ENCODE measurements at places on chromosomes 5 and 9. TPM values are rescaled to one million over a fixed set of nuclear protein-coding genes. Genes with fewer than 3 reads are reported as not detected.
A peak's percentile ranks its signal among the peaks of the same experiment; 100 is the strongest.

DNA sequence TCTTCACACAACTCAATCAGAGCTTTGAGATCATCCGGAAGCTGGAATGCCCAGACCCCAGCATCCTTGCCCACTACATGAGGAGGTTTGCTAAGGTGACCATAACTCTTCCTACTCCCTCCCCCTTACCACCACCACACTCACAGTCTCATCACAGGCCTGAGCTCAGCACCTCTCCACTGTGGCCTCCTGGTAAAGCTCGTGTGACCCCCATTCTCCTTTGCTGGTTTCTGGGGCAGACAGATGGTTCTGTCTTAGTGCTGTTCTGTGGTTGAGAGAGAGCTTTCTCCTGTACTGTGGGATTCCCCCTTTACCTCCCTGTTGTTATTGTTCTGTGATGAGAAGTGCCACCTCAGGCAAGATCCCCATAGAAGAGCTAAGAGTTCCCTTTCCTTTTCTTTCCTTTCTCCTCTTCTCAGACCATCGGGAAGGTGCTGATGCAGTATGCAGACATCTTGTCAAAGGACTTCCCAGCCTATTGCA lies 92.7 kb upstream of the RUSC2 start:
- H3K36me3 ChIP-seq = peaks cover 24% of the 10 kb centered on the region
- H3K4me1 ChIP-seq = no peaks in the 10 kb centered on the region
- no peak for DNase-seq
- no peak overlapping the region for H3K4me3 ChIP-seq
- H3K27me3 ChIP-seq = no peaks in the 10 kb centered on the region

DNA sequence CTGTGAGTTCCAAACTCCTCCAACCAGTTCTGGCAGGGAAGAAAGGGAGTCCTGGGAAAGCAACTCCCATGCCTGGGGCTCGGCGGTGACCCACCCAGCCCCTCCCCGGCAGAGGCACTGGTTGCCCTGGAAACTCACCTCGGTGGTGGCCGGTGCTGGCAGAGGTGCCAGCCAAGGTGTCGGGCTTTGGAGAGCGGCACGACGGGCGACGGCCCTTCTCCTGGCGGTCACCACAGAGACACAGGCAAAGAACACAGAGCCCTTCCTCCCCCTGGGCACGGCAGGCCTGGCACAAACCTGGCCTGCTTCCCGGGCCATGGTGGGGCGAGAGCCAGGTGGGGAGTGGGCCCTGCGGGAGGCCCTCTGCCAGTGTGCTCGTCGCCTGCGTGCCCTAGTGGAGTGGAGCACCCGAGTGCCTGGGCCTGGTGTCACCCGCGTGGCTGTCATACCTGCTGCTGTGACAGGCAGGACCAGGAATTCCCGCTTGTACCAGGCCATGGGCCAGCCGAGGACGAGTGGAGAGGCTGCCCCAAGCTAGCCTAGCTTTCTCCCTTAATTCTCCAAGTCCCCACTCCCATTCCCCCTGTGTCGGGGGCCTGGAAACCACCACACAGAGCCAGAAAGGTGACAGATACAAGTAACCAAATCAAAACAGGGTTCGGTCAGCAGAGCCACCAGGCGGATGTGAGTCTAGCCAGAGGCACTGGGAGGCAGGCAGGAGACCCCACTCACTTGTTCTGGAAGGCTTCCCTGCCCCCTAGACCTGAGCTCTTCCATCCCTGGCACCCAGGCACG lies 8.2 kb upstream of the RALGDS start:
- DNase-seq = no peak
- H3K27me3 ChIP-seq = no peaks in the 10 kb centered on the region
- H3K36me3 ChIP-seq = no peaks in the 10 kb centered on the region
- peaks cover 66% of the 10 kb centered on the region for H3K4me1 ChIP-seq
- H3K4me3 ChIP-seq = no peak overlapping the region

- no peaks in the 10 kb centered on the region for H3K4me1 ChIP-seq
- H3K4me3 ChIP-seq = no peak overlapping the region
- H3K27me3 ChIP-seq = no peaks in the 10 kb centered on the region
These were observed 18.2 kb downstream of the HMGCR start for GRCh38 chr5:75355236-75355635.

The PCDHGA4 gene
- 6.7 TPM for total RNA-seq

DNA sequence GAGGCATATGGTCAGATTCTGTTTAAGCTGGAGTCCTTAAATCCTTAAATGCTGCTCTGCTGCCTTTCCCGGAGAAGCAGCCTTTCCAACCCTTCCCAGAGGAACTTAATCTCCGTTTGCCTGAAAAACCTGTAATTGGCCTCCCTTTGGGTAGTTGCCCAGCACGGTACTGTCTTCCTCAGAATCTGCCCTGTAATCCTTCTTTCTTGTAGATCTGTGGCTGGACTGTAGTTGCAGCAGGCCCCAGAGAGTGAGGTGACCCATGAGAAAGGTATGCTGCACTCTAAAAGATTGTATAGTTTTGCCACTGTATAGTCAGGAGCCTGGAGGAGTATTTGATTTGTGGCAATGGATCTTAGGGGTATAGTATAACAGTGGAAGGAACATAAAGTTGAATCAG lies 11.7 kb downstream of the SPIN1 start:
- no peaks in the 10 kb centered on the region for H3K27me3 ChIP-seq
- no peak overlapping the region for H3K4me3 ChIP-seq
- peaks cover 11% of the 10 kb centered on the region for H3K4me1 ChIP-seq
- no peaks in the 10 kb centered on the region for H3K36me3 ChIP-seq
- DNase-seq = no peak

The TLR4 gene
- 5.2 TPM for total RNA-seq

DNA sequence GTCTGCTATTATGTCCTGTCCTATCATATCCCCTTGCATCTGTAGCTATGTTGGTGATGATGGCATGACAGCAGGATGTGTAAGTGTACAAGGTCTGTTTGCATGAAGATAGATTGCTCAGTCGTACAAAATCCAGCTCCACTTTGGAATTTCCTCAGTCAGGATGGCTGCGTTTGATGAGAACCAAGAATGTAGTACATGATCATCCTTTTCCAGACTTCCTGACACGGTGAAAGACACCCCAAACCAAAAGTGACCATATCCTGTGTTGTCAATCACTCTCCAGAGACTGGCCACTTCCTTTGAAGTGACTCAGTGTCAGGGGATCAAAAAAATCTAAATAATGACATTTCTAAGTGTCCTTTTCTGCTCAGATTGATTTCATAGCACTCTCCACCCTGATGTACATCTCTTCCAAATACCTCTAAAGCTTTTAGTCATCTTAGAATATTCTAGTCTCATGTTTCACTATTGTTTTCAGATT lies 213.4 kb downstream of the PLK2 start:
- no peaks in the 10 kb centered on the region for H3K4me1 ChIP-seq
- no peaks in the 10 kb centered on the region for H3K27me3 ChIP-seq
- no peaks in the 10 kb centered on the region for H3K36me3 ChIP-seq
- H3K4me3 ChIP-seq = no peak overlapping the region
- no peak for DNase-seq
- H3K27ac ChIP-seq = no peak overlapping the region

The ZDHHC11 gene
- total RNA-seq = 4.7 TPM

The NRG2 gene
- 5.6 TPM for total RNA-seq

- no peak overlapping the region for H3K27ac ChIP-seq
- H3K4me3 ChIP-seq = no peak overlapping the region
- H3K27me3 ChIP-seq = no peaks in the 10 kb centered on the region
- H3K4me1 ChIP-seq = no peaks in the 10 kb centered on the region
These were observed 17.7 kb downstream of the PLGRKT start for GRCh38 chr9:5419987-5420386.

DNA sequence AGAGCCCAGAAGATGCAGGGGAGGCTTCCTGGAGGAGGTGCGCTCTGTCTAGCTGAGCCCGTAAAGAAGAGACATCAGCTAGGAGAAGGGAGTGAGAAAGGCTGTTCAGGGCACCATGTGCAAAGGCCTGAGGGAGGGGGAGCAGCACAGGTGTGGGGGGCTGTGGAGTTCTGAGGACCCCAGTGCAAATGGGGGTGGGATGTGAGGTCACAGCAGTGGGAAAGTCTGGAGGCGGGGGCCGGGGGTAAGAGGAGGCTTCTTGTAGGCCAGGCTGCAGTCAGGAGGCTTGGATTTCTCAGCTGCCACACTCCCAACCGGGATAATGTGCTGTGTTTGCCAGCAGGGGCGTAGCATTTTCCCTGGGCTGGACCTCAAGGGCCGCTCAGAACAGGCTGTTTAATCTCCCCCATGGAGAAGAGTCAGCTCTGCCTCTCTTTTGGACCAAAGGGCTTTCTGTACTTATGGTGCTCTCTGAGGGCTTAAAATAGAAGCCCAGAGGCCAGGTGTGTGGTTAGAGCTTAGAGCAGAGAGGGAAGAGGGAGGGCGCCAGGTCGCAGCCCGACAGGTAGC lies 5.7 kb downstream of the NEURL1B start:
- DNase-seq = no peak
- no peak overlapping the region for H3K4me3 ChIP-seq
- H3K27me3 ChIP-seq = no peaks in the 10 kb centered on the region
- no peaks in the 10 kb centered on the region for H3K36me3 ChIP-seq
- peaks cover 2% of the 10 kb centered on the region for H3K4me1 ChIP-seq

GRCh38 chr9:136482046-136482792 lies 621 bp downstream of the SEC16A start:
- peak overlapping the region; percentile 29 for H3K4me3 ChIP-seq
- H3K27me3 ChIP-seq = no peaks in the 10 kb centered on the region
- DNase-seq = peak; percentile 43

DNA sequence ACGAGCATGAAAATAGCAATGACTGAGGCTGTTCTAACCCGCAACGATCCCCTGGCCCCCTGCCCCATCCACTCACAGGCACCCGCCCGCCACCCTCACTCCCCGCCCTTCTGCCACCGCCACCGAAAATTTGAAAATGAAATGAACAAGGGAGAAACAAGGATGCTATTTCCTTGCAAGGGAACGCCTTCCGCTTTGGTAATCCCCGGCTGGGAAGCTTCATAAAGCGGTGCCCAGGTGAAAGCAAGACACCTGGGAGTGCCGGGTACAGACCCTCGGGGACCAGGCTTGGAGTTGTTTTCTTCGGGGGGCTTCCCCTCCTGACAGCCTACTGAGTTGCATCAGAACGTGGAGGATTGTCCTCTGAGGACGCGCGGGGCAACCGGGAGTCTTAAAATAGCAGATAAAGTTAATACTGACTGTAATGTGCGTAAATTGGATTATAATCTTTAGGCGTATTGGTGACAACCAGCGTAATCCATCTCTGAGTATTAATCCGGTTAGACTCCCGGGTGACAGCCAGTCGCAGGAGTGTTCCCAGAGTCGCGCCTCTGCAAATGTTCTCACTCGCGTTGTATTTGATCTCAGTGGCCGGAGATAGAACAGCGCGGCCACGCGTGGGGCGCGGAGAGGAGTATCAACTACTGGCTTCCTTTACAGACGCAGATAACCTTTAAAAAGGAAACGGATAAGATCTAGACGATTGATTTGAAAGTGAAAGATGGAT lies 885 bp upstream of the MLLT3 start:
- H3K27me3 ChIP-seq = no peaks in the 10 kb centered on the region
- H3K27ac ChIP-seq = no peak overlapping the region
- DNase-seq = peak; percentile 14

The SIGMAR1 gene
- 26.7 TPM for total RNA-seq

The FSTL4 gene
- total RNA-seq = 0.26 TPM

The CACNA1B gene
- total RNA-seq = 0.26 TPM

DNA sequence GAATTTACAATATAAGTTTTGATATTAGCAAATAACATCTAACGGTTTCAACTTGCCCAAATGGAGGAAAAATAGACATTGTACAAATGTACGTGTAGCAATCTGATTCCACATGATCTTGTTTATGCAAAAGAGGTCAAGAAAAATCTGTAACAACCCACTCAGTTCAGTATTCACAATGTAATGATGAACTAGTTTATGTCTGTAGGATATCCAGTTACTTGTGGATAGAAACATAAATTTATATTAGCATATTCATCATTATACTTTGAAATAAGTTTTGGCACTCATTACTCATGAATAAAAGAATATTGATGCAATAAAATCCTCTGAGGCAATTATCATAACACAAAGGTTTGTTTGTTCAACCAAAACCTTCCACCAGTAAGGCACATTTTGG lies 28.1 kb downstream of the PLK2 start:
- no peaks in the 10 kb centered on the region for H3K4me1 ChIP-seq
- no peak overlapping the region for H3K4me3 ChIP-seq
- H3K27me3 ChIP-seq = no peaks in the 10 kb centered on the region
- no peak for DNase-seq
- no peaks in the 10 kb centered on the region for H3K36me3 ChIP-seq

DNA sequence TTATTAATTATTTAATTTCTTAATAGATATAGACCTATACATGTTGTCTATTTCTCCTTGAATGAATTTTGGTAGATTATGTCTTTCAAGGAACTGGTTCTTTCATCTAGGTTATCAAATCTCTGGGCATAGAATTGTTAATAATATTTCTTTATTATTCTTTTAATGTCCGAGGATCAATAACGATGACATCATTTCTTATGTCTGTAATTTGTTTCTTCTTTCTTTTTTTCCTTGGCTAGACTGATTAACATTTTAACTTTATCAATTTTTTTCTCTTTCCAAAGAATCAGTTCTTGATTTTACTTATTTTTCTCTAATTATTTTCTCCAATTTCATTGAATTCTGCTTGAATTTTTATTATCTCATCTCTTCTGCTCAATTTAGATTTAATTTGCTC lies 156.0 kb downstream of the ISL1 start:
- H3K27ac ChIP-seq = no peak overlapping the region
- H3K4me3 ChIP-seq = no peak overlapping the region
- H3K36me3 ChIP-seq = no peaks in the 10 kb centered on the region
- DNase-seq = no peak
- H3K27me3 ChIP-seq = no peaks in the 10 kb centered on the region

- H3K4me1 ChIP-seq = peaks cover 16% of the 10 kb centered on the region
- H3K36me3 ChIP-seq = no peaks in the 10 kb centered on the region
- DNase-seq = no peak
These were observed 3.7 kb upstream of the ASS1 start for GRCh38 chr9:130441031-130441430.

DNA sequence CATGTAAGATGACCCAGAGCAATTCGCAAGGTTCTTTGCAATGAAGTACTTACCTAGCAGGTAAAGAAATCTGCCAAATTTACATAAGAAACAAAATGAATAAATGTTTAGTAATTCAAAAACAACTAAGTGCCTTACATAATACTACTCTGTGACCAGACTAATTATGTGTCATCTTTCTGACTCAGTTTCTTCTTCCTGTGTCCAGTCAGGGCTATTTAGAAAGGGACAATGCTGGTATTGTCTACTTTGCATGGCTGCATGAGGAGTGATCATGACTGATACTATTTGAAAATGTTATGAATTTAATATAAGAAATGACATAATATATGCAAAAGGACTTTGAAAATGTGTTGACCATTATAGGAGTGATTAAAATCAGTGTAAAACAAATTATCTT lies 210.0 kb downstream of the TMEM161B start:
- H3K36me3 ChIP-seq = no peaks in the 10 kb centered on the region
- H3K27ac ChIP-seq = no peak overlapping the region
- H3K27me3 ChIP-seq = no peaks in the 10 kb centered on the region
- DNase-seq = no peak
- no peak overlapping the region for H3K4me3 ChIP-seq

- no peaks in the 10 kb centered on the region for H3K36me3 ChIP-seq
- H3K4me1 ChIP-seq = peaks cover 17% of the 10 kb centered on the region
- no peak overlapping the region for H3K4me3 ChIP-seq
- no peak overlapping the region for H3K27ac ChIP-seq
These were observed 165.5 kb downstream of the C9orf50 start for GRCh38 chr9:129455151-129455995.

The RMND5B gene
- 49.8 TPM for total RNA-seq

The NSUN2 gene
- total RNA-seq = 45.8 TPM
